NCI-H774 (cell line): ENCODE measurements at places on chromosomes 5 and 9.

DNA sequence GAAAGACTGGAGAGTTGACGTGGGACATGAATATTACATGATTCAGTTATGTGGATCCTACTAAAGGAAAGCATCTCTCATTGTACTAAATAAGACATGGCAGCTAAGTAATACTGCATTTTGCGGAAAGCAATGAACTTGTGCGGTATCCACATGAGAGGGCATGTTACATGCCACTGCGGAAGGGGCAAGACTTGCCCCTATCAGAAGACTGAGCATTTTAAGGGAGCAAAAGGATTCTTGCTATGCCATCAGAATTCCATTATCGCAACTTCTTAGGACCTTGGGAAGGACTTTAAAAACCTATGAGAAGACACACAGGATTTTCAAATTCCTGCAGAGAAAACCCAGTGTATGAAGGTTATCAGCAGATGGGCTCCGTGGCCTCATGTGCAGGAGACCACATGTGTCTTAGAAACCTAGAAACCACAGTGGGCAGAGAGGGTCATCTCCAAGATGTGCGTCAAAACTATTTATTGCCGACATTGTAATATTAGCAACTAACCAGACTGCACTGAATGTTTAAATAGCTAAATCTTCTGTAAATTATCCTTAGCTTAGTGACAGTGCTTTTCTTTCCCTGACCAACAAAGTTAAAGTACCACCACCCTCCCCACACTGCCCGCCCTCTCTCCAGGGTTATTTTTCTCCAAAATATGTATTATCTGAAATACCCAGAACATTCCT is 457.7 kb downstream of the ICE1 start:
- no peak for DNase-seq

DNA sequence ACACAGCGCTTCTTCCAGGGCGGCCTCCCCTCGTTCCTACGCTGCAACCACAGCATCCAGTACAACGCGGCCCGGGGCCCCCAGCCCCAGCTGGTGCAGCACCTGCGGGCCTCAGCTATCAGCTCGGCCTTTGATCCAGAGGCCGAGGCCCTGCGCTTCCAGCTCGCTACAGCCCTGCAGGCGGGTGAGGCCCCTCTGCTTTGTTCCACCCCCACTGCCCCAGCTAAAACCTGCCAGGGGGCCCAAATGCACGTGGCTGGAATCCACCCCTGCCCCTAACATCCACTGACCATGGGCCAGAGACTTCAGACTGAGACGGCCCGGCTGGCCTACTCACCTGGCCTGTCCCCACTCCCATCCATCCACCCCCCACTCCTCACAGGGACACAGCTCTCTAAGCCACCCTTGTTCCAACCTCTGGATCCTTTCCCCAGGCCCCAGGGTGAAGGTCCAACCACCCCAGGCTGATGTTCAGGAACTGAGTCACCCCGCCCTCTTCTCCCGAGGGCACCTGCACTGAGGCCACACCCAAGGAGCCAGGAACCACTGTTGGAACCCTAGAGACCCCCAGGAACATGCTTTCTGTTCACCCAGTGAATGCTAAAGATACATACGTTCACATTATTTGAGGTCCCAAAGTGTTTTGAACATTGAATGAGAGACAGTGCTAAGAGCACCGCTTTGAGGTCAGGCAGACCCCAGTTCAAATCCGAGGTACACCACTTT is 18.9 kb upstream of the ASS1 start:
- DNase-seq = no peak

DNA sequence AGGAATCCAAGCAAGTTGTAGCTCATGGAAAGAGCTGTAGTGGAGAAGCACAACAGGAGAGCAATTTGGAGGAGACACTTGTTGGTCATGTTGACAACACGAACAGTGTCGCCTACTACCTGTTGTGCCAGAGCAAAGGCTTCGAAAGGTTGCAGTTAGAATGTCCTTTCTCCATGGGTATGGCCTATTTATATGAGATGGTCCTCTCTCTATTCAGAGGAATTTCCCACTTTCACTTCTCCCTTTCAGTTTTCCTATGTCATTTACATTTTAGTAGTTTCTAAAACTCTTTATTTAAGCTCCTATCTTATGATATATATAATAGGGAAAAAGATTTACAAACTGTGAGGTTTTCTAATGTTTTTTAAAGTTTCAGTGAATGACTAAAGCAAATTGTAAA is at the start of gene IFNB1:
Gene IFNB1, minus strand, starts transcription at position 162 of the 400 bp plus-strand sequence. Its CDS starts 73 bp downstream, at position 89.
- DNase-seq = no peak

- no peak for DNase-seq
Measured at GRCh38 chr9:113381909-113382411, 5.2 kb upstream of the HDHD3 start.

DNA sequence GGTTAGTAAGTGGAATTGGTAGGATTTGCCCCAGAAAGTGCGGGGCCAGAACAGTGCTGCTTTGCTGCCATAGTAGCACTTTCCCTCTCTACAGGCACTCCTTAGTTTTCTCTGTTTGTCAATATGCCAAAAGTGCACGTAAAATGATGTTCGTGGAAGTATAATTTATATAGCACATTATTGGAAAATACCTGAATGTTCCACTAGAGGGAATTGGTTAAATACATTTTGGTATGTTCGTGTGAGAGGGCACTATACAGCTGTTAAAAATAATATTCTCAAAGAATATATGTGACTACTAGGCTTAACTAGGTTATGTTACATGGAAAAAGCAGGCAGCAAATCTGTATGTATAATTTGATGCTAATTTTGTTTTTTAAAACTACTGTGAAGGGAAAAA is 184.0 kb upstream of the GDNF start:
- DNase-seq = no peak

- no peak for DNase-seq
Measured at GRCh38 chr9:129104051-129104450, 6.5 kb downstream of the CRAT start.
